ENCODE measurements at places on chromosomes 7 and 10.

DNA sequence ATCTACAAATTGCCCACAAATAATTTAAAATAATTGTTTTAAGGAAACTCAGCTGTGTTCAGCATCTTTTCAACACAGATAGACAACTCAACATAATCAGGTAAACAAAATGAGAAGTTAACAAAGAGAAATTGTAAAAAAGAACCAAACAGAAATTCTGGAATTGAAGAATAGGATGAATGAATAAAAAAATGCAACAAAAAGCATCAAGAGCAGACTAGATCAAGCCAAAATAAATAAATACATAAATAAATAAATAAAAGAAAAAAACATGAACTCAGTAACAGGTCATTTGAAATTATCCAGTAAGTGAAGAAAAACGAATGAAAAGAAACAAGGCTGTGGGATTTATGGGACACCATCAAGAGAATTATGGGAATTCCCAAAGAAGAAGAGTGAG is 94.0 kb upstream of the CDK6 start:
- DNase-seq = no peak

- DNase-seq = no peak
Observed at GRCh38 chr7:132349075-132349474, 227.2 kb downstream of the PLXNA4 start.

GRCh38 chr7:85748861-85749260 is 562.0 kb upstream of the SEMA3D start:
- DNase-seq = no peak

DNA sequence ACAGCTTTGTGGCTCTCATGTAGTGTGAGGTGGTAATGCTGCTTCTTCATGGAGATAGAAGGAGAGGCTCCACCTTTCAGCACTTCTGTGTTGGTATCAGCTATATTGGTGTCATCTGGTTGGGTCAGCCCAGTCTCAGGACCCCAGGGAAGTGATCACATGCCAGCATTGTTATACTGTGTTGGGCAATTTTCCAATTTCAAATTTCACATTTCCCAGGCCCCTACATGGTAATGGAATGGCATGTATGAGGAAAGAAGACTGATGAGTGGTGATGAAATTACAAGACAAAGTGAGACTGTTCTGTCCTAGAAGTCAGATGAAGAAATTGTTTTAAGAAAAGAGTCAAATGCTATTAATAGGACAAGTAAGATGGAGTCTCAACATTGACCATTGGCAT is 3.7 kb upstream of the AKR1C3 start:
- no peak for DNase-seq

DNA sequence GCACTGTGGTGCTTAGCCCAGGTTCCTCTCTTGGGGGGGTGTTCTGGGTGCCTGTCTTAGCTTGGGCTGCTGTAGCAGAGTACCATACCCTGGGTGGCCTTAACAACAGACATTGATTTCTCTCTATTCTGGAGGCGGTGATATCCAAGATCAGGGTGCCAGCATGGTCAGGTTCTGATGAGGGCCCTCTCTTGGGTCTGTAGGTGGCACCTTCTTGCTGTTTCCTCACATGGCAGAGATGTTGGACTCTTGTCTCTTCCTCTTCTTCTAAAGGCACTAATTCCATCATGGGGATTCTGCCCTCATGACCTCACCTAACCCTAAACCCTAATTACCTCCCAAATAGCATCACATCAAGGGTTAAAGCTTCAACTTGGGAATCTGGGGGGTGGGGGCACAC is 19.9 kb upstream of the CRHR2 start:
- DNase-seq = no peak

DNA sequence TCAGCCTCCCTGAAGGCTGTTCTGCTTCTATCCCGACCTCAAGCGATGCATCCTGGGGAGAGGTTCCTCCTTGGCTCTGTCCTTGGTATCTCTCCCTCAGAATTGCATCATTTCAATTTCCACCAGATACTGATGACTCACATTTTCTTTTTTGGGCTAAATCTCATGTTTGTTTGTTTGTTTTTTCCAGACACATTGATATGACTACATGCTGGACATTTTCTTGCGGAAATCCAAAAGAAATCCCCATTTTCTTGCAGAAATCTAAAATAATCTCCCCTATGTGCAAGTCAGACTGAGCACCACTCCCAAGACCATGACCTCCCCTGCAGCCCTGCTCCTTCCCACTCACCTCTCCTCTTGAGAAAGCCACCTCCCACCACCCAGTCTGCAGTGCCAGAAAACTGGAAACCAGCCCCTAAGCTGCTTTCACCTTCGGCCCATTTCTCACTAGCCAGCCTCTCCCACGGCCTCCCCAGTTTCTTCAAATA is 260.2 kb upstream of the PRKCQ start:
- no peak for DNase-seq

GRCh38 chr10:6390213-6390845 is 187.6 kb downstream of the PFKFB3 start:
- DNase-seq = no peak

- no peak for DNase-seq
Observed at GRCh38 chr10:113681533-113682470, 2.1 kb downstream of the CASP7 start.

Data from NCI-H748 treated with DMSO at 0.1 percent for 48 hours (cell line).